Stimulated activated CD4-positive, alpha-beta T cell treated with anti-CD3 and anti-CD28 coated beads, TNF-alpha, amount 100 ng/mL, for 4 hours (primary cell): ENCODE measurements at places on chromosomes 4 and X.
A peak's percentile ranks its signal among the peaks of the same experiment; 100 is the strongest.

DNA sequence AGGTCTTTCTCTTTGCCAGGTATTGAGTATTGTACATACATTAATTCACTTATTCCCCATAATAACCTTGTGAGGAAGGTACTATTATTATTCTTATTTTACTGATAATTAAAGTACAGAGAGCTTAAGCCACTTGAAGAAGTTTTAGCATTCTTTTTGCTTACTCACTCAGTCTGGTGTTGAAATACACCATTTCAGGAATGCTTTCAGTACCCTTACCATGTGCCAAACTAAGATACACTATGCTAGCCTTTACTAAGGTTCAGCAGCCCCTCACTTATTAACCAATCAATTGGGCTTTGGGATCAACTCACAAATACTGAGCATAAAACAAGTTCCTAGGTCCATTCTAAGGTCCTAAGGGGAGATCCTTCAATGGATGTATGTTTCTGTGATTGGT is 179.0 kb upstream of the FGF13 start:
- DNase-seq, result no peak

DNA sequence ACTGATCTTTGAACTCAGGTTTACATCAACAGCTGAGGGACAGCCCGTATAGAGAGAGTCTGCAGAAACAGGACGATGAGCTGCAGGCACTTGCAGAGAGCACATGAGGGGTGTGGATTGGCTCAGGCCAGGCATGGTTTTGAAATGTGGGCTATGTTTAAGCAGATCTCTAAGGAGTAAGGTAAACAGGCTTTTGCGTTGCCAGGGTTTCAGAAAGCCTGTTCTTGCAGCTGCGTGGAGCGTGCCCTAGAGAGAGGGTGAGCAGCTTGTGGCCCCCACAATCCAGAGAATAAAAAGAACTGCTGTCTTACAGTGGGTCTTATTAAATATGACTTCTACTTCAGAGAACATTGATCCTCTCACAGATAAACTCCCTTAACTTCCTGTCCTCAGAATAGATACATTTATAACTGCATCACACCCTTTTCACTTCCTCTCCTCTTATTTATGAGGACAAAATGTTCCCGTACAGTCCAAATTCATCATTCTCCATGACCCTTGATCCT is 64.1 kb downstream of the TMA16 start:
- DNase-seq, result no peak

DNA sequence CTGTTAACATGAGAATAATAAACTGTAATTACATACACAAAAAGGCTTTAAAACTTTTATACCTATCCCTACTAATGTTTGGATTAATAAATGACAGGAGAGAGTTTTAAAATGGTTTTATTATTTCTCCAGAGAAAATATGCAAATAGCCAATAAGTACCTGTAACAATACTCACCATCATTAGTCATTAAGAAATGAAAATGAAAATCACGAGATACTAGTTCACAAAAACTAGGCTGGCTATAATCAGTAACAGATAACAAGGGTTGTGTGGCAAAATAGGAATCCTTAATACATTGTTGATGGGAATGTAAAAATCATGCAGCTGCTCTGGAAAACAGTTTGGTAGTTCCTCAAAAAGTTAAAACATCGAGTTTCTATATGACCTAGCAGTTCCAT is 25.2 kb upstream of the AP1AR start:
- DNase-seq, result no peak

DNA sequence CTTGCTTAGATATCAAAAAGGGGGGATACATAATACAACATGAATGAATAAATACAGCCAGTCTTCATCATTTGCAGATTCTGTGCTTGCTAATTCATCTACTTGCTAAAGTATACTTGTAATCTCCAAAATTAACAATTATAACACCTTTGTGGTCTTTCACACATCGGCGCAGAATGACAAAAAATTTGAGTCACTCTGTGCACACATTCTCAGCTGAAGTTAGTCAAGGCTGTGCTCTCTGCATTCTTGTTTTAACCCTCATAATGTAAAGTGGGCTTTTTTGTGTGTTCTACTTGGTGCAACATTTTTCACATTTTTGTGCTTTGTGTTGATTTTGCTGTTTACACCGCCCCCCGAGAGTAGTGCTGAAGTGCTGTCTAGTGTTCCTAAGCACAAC is 65.8 kb upstream of the GPRIN3 start:
- no peak for DNase-seq

- DNase-seq, result no peak
These were observed 29.2 kb upstream of the FGFBP2 start for GRCh38 chr4:15992167-15992485.

DNA sequence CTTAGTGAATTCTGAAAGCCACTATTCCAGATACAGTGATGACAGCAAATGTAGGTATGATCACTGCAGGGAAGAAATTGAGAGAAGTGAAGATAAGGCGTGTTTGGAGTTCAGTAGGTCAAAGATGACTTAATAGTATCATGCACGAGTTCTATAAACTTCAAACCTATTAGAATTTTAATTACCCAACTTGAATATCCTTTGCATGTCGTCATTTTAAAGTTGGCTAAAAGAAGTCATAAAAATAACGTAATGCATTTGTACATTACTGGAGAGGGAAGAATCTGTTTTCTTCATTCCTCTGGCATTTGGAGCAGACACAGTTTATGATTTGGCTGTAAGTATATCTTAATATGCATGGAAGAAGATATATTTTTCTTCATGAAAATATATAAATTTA is 68.6 kb upstream of the MXRA5 start:
- DNase-seq, result no peak

DNA sequence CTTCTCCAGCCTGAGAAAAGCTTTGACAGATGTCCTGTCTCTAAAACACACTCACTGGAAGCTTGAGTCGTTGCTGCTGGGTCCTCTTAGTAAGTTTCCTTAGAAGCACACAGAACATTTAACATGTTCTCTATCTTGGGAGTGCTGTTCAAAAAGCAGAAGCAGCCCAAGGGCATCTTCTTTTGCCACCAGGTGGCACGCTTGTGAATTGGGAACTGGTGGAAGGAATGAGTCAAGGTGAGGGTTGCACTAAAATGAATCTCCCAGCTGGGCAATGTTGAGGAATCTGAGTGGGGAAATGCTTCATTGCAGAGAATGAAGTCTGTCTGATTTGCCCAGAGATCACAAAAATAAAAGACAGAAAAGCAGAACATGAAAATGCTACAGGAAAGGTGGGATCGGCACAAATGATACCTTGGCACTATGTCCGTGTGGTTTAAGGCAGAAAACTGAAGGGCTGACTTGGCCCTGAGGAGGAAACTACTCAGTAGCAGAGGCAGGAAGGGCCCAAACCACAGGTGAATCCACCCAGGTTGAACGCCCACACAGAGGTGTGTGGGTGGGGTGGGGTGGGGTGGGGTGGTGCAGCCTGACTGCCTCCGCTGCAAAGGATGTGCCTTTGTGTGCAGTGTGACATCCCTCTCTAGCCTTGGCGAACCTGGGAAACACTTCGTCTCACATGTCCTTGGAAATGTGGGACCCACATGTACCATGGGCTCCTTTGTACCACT is 26.0 kb downstream of the KIT start:
- DNase-seq, result peak; percentile 29

DNA sequence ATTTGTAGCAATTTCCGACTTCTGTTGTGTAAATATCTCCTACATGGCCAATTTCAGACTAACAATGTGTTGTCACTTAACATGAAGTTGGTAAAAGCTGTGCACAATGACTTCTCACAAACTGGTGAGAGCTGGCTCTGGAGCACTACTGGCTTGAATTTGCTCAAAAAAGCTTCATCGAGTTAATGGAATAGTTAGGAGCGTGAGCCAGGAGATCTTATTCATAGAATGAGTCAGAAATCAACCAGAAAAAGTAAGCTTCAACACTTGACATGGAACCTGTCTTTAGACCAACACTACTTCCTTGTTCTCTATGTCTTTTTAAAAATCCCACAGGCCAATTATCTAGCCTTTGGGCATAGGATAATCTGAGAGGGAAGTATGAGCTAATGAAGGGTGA is 7.9 kb upstream of the CHRDL1 start:
- DNase-seq, result no peak

- peak; percentile 9 for DNase-seq
These were observed 69.3 kb downstream of the MGST2 start for GRCh38 chr4:139734875-139735380.
